Esophagus squamous epithelium (tissue), 5 donors: ENCODE measurements at places on chromosomes 6 and 20. TPM values are rescaled to one million over a fixed set of nuclear protein-coding genes. Genes with fewer than 3 reads are reported as not detected.

The GJE1 gene
- not detected for total RNA-seq

The OR2B3 gene
- not detected for total RNA-seq

The OXT gene
- total RNA-seq, result not detected

The C4A gene
- total RNA-seq, result 2.4 TPM

The ANKRD66 gene
- total RNA-seq, result not detected

The TRIM40 gene
- not detected for total RNA-seq

The THEMIS gene
- 1.6 TPM for total RNA-seq

The HLA-DOA gene
- total RNA-seq, result 0.61 TPM

The PTK6 gene
- 133 TPM for total RNA-seq

The CCM2L gene
- 0.80 TPM for total RNA-seq

The PNLDC1 gene
- not detected for total RNA-seq

The SNAP25 gene
- not detected for total RNA-seq

The THBD gene
- 74.6 TPM for total RNA-seq

The SLC23A2 gene
- total RNA-seq, result 9.7 TPM

GRCh38 chr20:38113401-38114325, 51.4 kb downstream of the TGM2 start:
- no peak for DNase-seq

GRCh38 chr6:83613378-83613777, 95.5 kb downstream of the SNAP91 start:
- no peak for DNase-seq

GRCh38 chr6:167980911-167981580, 16.4 kb upstream of the KIF25 start:
- no peak for DNase-seq

- DNase-seq, result no peak
Observed at GRCh38 chr6:130841128-130841728, 14.0 kb downstream of the SMLR1 start.

DNA sequence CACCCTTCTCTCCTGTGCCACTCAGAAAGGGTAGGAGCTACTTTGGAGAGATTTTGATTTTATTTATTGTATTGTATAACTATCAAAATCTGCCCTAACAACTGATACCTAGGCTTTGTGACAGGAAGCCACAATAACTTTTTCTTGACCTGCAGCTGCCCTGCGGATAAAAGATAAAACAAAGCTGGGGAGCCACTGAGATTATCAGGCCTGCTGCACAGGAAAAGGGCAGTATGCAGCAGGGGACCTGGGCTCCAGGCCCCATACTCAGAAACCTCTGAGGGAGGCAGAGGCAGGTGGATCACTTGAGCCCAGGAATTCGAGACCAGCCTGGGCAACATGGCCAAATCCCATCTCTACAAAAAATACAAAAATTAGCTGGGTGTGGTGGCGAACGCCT, 980 bp upstream of the SNX21 start:
- no peak for DNase-seq

DNA sequence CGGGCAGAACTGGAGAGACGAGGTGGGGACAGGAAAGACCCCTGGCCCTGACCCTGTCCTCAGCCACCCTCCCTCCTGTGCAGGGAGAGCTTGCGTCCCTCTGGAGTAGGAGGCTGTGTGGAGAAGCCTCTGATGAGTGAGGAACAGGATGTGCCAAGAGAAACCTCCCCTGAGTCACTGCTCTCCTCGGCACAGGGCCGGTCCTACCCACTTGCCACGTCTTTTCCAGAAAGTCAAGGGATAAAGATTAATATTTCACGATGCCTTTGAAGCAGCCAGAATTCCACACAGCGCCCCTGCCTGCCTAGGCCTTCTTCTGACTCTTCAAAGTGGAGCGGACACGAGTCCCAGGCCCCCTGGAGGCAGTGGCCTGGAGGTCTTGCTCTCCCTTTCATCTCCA, 34.9 kb upstream of the THBS2 start:
- no peak for DNase-seq

DNA sequence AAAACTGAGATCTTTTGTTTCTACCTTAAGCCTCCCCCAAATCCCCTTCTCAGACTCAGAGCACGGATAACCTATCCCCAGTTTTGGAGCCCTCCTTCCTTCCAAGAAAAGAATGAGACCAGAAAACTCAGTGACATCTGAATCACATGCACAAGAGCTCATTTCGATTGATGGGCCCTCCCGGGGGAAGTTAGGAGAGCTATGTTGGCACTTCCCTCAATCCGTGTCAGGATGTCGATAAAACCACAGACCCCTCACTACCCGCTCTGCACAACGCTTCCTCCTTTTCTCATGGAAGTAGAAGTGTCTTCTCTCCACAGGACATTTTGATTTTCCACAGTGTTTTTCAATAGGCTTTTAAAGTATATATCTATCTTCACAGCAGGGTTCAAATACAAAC, 332.4 kb downstream of the HACE1 start:
- DNase-seq, result no peak

DNA sequence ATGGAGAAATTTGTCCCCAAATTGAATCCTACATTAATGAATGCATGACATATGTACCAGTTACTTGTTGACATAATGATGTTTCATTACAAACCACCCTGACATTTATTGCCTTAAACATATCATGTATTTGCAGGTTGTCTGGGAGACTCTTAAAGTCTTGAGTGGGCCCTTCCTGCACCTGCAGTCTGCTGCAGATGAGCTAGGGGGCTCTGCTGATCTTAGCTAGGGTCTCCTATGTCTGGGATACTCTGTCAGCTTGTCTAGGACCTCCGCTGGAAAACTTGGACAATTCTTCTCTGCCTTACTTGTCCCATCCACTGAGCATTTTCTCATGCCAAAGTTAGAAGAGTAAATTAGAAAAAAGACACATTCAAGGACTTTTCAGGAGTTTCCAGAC, 581.6 kb downstream of the HAO1 start:
- no peak for DNase-seq

GRCh38 chr20:64010711-64011237, 25.2 kb upstream of the C20orf204 start:
- DNase-seq, result no peak

DNA sequence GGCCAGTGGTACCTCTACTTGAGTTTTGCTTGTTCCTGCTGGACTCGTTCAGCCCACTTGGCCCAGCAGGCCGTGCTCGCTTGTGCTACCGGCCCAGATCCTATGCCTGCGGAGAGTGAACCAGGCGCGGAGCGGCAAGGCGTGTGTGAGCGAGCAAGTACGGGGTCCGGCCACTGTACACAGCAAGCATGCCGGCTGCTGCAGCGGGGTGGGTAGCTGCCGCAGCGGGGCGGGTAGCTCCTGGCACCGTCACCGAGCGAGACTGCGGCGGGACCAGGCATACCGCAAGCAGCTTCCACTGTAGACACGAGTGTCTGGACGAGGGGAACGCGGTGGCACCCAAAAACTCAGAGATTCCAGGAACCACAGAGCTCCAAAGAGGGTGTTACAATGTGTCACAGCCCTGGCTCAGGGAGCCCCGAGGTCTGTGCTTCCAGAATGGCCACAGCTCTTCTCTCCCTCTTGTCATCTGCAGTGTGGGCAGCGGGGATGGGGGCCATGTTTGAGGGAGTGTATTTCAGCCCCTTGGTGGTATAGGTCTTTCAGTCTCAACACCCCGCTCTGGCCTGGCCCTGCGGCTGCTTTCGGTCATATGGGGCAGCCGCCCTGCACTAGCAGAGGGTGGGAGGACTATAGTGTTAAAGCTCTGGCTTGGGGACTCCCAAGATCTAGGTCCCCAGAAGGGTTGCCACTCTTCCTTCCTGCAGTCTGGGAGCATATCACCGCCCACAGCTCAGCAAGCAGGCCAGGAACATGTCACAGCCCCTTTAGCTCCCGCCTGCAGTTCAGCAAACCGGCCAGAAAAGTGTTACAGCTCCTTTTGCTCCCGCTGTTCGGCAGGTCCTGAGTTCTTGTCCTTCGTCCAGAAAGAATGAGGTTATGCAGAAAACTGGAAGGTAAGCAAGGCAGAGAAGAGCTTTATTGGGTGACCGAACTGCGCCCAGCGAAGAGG, 6.1 kb upstream of the RWDD1 start:
- no peak for DNase-seq

GRCh38 chr20:63076421-63076820, 69.7 kb upstream of the BHLHE23 start:
- no peak for DNase-seq

DNA sequence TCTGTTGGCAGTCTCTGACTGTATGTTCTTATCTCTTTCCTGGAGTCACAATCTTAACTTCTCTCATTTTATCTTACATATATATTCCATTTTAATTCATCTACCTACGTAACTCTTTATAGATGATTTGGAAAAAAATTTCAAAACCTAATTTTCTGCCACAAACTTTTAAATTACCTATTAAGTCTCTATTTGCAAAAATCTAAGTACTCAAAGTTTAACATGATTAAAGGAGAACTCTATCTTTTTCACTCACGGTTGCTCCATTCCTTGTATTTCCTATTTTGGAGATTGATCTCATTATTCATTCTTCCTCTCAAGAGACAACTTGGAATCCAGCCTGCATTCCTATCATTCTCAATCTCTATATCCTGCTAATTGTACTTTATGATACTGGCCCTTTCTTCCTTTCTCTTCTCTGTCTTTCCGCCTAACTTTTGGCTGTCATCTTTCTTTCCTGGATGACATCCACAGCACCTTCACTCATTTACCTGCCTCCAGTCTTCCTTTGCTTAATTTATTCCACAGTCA, 1071.1 kb upstream of the CITED2 start:
- no peak for DNase-seq

- DNase-seq, result no peak
Observed at GRCh38 chr20:24708411-24709295, 239.2 kb downstream of the SYNDIG1 start.

DNA sequence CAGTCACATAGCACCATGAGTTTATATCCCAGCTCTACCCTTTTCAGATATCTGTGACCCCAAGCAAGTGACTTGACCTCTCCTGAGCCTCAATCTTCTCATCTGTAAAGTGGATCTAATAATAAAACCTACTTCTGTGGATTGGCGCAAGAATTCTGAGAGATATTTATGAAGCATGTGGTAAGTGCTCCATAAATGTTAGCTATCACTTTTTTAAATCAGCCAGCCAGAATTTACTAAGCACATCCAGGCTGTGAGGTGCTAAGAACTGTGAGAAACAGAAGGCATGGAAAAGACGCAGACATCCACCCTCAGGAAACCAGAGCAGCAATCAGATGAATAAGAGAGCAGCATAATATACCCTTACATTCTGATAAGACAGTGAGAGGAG, 862 bp downstream of the C20orf96 start:
- no peak for DNase-seq

- no peak for DNase-seq
Observed at GRCh38 chr20:45878076-45878761, 2.8 kb upstream of the ZSWIM1 start.

DNA sequence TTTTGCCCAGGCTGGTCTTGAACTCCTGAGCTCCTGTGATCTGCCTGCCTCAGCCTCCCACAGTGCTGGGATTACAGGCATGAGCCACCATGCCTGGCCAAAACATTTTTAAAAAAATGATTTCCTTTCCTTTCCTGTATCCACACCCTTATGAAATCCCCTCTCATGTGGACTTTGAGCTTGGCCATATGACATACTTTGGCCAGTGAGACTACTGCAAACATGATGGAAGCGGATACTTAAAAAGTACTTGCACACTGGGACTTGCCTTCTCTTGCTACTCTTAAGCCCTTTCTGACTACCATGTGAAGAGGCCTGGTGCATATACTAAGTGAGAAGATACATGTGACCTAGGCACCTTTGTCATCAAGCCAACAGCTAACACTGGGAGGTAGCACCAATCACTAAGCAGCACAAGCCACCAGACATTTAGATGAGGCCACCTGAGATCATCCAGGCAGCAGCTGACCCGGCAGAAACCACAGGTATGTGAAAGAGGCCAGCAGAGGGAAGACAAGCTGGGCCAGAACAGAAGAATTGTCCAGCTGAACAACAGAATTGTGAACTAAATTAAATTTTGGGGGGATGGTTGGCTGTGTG, 78.5 kb upstream of the HDAC2 start:
- DNase-seq, result no peak

GRCh38 chr6:33427585-33428223, 7.8 kb downstream of the SYNGAP1 start:
- no peak for DNase-seq

DNA sequence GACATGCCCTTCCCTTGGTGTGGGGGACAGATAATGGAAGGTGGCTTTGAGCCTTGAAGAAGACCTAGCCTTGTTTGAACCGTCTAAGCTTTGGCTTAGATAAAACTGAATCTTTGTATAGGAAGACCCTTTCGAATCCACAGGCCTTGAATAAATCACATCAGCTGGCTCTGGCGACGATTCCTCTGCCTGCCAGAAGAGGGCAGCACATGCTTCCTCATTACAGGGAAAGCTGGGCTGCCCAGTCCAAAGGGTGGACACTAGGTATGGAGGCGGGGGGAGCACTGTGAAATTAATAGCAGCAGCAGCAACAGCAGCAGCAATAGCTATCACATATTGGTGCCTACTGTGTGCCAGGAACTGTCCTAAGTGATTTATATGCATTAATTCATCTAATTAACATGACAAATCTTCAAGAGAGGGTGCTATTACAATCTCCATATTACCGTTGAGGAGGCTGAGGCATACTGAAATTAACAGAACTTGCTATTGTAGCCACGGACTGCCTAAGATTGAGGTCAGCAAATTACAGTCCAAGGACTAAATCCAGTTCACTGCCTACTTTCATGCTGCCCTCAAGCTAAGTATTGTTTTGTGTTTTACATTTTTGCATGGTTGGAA, 85.1 kb downstream of the CLIC5 start:
- DNase-seq, result no peak

- no peak for DNase-seq
Observed at GRCh38 chr6:158038291-158039177, 56.9 kb downstream of the SYNJ2 start.

GRCh38 chr6:142845143-142845571, 99.8 kb downstream of the HIVEP2 start:
- no peak for DNase-seq

GRCh38 chr6:88499436-88499835, 333.3 kb upstream of the CNR1 start:
- no peak for DNase-seq

DNA sequence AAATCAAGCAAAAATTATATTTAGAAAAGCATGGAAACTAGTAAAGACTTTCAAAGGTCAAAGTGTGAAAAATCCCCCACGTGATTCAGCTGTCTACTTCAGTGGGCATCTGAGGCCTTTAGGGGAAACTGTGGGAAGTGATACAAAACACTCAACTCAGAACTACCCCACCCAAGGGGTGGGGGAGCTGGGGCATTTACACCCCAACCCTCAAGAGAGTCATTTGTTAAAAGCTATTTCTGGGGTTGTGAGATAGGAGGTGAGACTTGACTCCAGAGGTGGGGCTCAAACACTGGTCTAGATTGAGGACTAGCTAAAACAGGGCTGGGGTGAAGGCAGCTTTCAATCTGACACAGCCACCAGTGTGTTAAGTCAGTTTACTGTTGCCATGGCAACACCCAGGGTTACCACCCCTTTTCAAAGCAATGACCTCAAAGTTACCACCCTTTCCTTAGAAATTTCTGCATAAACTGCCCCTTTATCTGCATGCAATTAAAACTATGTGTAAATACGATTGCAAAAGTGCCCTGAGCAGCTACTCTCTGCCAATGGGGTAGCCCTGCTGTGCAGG, 9.9 kb upstream of the GTSF1L start:
- no peak for DNase-seq
